ENCODE measurements at places on chromosomes 13 and 19. TPM values are rescaled to one million over a fixed set of nuclear protein-coding genes. Genes with fewer than 3 reads are reported as not detected.

Gene KHSRP
- 489 TPM for total RNA-seq

- H3K4me3 ChIP-seq: no peak overlapping the region
- H3K4me1 ChIP-seq: no peaks in the 10 kb centered on the region
- no peak for DNase-seq
- no peaks in the 10 kb centered on the region for H3K27me3 ChIP-seq
- H3K36me3 ChIP-seq: peaks cover 14% of the 10 kb centered on the region
These were observed 10.1 kb upstream of the ZNF554 start for GRCh38 chr19:2809387-2810140.

- no peak for DNase-seq
- peaks cover 5% of the 10 kb centered on the region for H3K27me3 ChIP-seq
- no peak overlapping the region for H3K27ac ChIP-seq
- H3K4me1 ChIP-seq: peaks cover 4% of the 10 kb centered on the region
These were observed 323.6 kb downstream of the DLEU7 start for GRCh38 chr13:50519866-50520265.

- no peak overlapping the region for H3K27ac ChIP-seq
- no peak for DNase-seq
- no peak overlapping the region for H3K4me3 ChIP-seq
- peaks cover 1% of the 10 kb centered on the region for H3K36me3 ChIP-seq
- H3K4me1 ChIP-seq: peaks cover 5% of the 10 kb centered on the region
These were observed 27.3 kb upstream of the GPI start for GRCh38 chr19:34337739-34338138.

DNA sequence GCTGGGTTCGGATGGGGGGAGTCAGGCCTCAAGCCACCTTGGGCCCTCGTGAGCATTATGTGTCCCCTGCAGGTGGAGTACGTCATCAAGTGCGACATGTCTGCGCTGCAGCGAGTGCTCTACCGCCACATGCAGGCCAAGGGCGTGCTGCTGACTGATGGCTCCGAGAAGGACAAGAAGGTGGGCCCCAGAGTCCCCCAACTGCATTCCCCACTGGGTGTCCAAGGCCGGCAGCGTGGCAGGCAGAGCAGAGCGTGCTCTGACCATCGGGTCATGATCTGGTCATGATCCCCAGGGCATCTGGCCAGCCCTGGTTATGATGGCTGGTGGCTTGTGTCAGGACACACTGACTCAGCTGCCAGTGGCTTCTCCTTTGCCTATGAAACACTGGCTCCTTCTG is 63.4 kb downstream of the SMARCA4 start:
- H3K27ac ChIP-seq: no peak overlapping the region
- H3K27me3 ChIP-seq: no peaks in the 10 kb centered on the region
- no peaks in the 10 kb centered on the region for H3K4me1 ChIP-seq
- H3K4me3 ChIP-seq: no peak overlapping the region
- H3K36me3 ChIP-seq: peaks cover 4% of the 10 kb centered on the region

DNA sequence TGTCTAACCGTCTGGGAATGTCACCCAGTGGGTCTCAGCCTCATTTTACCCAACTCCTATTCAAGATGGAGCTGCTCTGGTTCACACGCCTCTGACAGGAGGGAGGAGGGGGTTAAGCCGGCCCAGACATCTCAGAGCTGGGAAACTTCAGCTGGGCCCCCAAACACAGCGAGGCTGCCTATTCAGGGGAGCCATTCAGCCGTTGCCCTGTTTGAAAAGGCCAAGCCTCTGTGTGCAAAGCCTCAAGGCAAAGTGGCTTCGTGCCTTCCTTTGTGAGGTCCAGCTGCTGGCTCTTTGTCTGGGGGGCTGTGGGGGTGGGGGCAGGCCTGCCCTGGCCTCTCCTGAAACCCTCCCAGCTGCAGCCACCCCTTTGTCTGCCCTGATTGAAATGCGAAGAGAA is 147.4 kb downstream of the PTPRS start:
- H3K27me3 ChIP-seq: peaks cover 7% of the 10 kb centered on the region
- no peak for DNase-seq
- H3K27ac ChIP-seq: no peak overlapping the region

Gene SIGLEC8
- total RNA-seq: not detected

DNA sequence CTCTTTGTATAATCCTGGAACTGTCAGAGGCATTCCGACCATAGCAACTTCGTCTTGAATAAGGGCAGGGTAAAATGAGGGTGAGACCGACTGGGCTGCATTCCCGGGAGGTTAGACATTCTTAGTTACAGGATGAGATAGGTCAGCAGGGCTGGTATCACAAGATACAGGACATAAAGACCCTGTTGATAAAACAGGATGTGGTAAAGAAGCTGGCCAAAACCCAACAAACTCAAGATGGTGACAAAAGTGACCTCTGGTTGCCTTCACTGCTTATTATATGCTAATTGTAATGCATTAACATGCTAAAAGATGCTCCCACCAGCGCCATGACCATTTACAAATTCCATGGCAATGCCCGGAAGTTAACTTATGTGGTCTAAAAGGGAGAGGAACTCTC is 27.7 kb upstream of the MBNL2 start:
- no peaks in the 10 kb centered on the region for H3K27me3 ChIP-seq
- H3K4me3 ChIP-seq: no peak overlapping the region
- no peaks in the 10 kb centered on the region for H3K36me3 ChIP-seq
- DNase-seq: no peak
- H3K27ac ChIP-seq: no peak overlapping the region
- H3K4me1 ChIP-seq: no peaks in the 10 kb centered on the region

DNA sequence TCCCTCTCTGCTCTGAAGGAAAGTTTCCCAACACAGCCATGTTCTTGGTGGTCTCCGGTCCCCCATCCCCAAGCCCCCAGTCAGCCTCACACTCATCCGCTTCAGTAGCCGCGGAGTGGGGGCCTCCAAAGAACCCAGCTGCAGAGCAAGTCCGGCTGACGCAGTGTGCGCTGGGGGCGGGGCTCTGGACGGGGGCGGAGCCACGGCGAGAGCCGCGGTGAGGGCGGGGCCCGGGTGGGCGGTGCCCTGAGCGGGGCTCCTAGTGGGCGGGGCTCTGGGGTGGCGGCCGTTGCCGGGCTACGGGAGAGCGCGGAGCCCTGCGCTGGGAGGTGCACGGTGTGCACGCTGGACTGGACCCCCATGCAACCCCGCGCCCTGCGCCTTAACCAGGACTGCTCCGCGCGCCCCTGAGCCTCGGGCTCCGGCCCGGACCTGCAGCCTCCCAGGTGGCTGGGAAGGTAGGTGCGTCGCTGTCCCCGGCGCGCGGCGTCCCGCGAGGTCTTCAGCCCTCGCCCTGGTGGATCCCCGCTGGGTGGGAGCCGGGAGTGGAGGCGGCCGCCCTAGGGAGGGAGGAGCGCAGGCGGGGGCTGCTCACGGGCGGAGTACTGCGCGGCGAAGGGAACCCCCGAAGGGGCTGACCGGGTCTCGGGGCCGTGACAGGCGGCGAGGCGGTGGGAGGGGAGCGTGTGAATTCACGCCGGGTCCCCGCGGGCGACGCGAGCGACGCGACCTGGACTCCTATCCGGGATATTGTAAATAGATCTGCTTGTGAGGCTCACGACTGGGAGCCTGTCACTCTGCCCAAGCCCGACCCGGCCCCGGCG is 9.1 kb downstream of the TNFRSF19 start:
- no peaks in the 10 kb centered on the region for H3K36me3 ChIP-seq
- peak overlapping the region; percentile 67 for H3K4me3 ChIP-seq
- peaks cover 17% of the 10 kb centered on the region for H3K4me1 ChIP-seq
- peaks cover 61% of the 10 kb centered on the region for H3K27me3 ChIP-seq
- DNase-seq: peak; percentile 92

Gene KIRREL2
- total RNA-seq: 2.3 TPM

Gene ZNF426
- 18.8 TPM for total RNA-seq
